ENCODE measurements at places on chromosomes 4 and X. TPM values are rescaled to one million over a fixed set of nuclear protein-coding genes. Genes with fewer than 3 reads are reported as not detected.

DNA sequence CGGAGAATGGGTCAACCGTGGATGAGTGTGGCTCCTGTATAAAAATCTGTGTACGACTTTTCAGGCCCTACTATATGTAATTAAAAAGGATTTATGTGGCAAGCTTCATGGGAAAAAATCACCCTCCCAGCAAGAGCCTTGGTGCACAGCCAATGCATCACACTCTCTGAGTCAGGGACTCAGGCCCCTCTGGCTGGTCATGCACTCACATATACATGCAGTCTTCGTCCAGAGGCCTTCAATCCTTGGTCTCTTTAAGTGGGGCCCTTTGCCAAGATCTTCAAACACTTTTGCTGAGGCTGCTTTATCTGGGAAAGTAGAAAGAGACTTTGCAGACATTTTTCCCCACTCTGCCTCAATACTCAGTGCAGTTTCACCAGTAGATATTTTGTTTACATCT is 311.4 kb upstream of the FSTL5 start:
- DNase-seq, result no peak

GRCh38 chr4:112923516-112923915 is 125.9 kb upstream of the ANK2 start:
- DNase-seq, result no peak

- no peak for DNase-seq
Observed at GRCh38 chr4:108355186-108355901, 186.6 kb upstream of the LEF1 start.

FANCB gene
- total RNA-seq, result 4.3 TPM

- DNase-seq, result no peak
Observed at GRCh38 chrX:114930227-114930626, 87.2 kb downstream of the IL13RA2 start.

ERVMER34-1 gene
- total RNA-seq, result not detected

GRCh38 chr4:84967243-84967690 is 777 bp upstream of the WDFY3 start:
- no peak for DNase-seq

SPANXN3 gene
- not detected for total RNA-seq

- DNase-seq, result no peak
Observed at GRCh38 chr4:100071506-100071905, 118.8 kb downstream of the DDIT4L start.

FGA gene
- total RNA-seq, result not detected

DNA sequence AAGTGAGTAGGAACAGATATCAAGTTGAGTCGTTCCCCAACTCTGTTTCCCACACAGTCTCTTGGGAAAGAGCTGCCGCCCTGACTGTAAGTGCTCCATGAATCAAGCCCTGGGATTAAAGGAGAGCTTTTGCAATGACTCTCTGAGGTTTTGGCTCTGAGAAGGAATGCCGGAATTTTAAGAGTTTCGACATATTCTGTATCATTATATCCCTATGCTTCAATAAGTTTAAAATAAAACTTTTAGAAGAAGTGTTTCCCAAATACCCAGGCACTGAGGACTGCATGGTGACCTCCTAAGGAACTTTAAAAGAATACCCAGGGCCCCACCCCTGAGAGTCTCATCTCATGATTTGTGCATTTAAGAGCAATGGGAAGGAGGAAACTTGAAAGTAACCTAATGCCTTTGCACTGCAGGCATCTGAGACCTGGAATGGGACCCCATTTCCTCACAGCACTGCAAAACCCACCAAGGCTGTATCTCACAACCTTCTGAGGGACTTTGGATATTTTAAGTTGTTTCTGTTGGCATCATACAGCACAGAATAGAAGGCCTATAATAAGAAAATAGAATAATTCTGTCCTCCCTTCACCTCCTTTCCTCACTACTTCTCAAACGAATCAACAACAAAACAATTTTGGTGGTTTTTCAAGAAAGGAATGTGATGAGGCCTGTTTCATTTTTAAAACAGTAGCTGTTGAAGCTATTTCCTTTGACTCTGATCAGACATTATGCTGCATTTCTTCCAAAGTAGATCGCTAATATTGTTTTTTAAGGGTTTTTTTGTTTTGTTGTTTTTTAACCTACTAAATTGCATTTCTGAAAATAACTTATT is 121.2 kb downstream of the GASK1B start:
- DNase-seq, result no peak

DNA sequence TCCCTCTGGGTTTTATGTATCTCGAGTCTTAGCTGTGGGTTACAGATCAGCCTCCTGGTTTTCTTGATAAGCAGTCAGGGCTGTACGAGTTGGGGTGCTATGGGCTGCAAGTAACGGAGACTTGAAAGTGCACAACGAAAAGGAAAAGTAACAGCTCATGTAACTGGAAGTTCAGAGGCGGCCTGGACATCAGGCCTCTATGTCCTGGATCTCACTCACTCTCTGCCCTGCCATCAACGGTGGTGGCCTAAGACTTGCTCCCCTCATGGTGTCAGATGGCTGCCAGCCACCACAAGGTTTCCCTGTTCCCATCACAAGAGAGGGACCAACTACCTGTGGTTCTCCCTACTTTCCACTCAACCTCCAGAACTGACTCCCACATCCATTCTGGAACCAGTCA is 4.8 kb downstream of the PPP2R2C start:
- no peak for DNase-seq

DNA sequence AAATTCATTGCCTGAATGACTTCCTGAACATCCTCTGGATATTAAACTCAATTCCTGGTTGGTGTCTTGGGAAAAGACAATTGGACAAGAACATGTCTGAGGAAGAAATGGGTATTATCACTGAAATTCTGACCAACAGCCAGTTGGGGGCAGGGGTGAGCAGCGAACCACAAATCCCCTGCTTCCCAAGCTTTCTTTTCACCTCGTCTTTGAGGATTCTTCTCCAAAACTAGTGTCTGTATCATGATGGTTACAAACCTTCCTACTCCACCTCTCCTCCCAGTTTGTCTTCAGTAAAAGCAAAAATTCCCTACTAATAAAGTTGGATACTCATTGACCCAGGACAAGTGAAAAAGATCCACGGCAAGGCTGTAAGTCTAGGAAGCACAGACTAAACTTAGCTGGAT is 48.3 kb upstream of the WDR1 start:
- no peak for DNase-seq

DNA sequence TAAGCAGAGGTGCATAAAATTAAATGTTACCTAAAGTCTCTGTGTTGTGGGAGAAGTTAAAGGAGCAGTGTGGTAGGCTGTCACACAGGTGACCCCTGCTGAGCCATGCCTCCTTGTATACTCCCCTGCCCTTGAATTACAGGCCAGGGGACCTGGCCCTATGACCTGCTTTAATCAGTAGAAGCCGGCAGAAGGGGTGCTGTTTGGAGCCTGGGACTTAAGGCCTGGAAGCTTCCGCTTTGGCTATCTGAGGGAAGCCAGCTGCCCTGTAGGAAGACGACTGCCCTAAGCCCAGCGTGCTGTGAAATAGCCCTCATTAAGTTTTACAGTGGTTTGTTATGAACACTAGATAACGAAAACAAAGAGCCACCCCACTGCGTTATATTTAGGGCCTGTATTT is 34.1 kb downstream of the SPINK2 start:
- DNase-seq, result no peak

GRCh38 chr4:28449085-28449484 is 1588.4 kb downstream of the STIM2 start:
- no peak for DNase-seq

GRCh38 chr4:150425161-150425560 is 156.8 kb upstream of the MAB21L2 start:
- no peak for DNase-seq

DNA sequence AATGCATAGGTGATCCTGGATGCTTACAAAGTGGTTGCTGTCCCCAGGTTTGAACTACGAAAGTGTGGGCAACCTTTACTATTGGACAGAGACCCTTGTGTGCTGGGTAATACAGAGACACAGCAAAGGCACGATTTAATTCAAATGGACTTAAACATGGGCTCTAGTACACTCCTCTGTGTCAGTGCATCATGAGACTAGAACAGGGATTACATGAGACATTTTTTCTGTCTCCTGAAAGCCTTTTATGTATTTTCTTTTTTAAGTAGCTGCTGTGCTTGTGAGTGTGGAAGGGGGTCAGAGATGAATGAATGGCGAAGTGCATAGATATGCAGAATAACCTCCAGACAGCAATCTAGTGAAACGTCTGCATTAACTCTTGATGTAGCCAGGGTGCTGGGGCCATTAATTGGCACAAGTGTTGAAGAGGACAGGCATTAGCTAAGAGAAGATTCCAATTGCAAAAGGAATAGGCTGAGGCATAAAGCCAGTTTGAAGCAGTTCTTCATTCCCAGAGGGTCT is 218.4 kb downstream of the STIM2 start:
- DNase-seq, result no peak

DMP1 gene
- total RNA-seq, result not detected

ZAR1 gene
- total RNA-seq, result not detected

GRCh38 chr4:139668658-139669201 is 3.1 kb downstream of the MGST2 start:
- DNase-seq, result no peak

DNA sequence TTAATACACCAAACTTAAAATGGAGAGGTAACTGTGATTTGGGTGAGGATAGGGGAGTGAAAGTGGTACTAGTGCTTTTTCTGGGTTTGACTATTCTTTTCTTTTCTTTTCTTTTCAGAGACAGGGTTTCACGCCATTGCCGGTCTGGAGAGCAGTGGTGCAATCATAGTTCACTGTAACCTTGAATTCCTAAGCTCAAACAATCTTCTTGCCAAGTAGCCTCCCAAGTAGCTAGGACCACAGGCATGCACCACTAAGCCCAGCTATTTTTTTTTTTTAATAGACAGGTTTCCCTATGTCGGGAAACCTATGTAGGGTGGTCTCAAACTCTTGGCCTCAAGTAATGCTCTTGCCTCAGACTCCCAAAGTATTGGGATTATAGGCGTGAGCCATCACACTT is 3.0 kb upstream of the ARMCX4 start:
- no peak for DNase-seq

DNA sequence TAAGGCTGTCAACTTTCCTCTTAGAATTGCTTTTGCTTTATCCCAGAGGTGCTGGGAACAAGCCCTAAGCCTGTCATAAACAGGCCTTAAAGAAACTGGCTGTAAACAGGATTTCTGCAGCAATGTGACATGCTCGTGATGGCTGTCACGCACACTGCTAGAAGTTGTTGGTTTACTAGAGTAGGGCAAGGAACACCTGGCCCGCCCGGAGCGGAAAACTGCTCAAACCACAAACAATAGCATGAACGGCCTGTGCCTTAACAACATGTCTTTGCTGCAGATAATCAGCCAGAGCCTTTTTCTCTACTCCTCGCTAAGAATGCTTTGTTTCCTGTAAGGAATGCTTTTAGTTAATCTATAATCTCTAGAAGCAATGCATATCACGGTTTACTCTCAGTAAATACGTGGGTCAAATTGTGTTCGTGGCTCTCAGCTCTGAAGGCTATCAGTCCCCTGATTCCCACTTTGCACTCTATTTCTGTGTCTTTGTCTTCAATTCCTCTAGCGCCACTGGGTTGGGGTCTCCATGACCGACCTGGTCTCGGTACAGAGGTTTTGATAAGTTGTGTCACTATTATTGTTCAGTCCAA is 318.3 kb downstream of the GLUD2 start:
- DNase-seq, result peak; percentile 48

PHOX2B gene
- total RNA-seq, result not detected

- no peak for DNase-seq
Observed at GRCh38 chr4:3215256-3215655, 33.7 kb upstream of the MSANTD1 start.

TLR10 gene
- not detected for total RNA-seq

GRCh38 chr4:137968956-137969678 is 273.0 kb downstream of the SLC7A11 start:
- DNase-seq, result no peak

FAM47C gene
- not detected for total RNA-seq

SLC38A5 gene
- not detected for total RNA-seq

DNA sequence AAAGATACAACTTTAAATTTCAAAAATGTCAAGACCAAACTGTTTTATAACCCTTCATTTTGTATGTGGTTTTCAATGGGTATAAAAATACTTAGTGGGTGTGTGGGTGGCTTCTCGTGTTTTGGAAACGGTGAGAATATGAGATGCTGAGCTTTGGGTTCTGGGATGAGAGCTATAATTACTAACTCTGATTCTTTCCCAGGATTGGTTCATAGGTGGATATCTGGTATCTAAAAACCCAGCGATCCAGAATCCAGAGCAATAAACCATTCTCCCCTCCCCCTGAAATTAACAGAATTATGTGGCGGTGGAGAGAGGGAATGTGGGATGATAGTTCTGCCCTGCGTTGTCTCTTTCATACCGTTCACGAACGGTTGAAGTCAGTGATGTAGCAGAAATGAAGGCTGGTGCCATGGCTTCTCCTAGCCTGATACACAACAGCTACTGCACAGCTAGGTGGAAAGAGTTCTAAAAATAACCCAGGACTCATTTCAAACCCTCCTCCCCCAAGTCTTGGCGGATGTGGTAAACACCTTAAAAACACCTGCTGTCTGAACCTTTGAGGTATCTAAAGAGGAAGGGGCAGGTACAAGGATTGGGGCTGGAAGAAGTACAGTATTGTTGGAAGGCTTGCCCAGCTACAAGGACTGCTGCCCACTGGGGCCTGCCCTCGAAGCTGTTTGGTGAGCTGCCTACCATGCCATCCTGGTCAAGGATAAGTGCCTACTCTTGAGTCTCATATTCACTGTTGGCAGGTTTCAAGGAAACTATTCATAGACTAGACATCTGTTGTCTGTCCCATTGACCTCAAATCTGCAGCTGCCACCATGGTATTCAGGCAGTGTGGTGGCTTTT is 44.5 kb downstream of the SEPTIN11 start:
- no peak for DNase-seq

NELFA gene
- 34.3 TPM for total RNA-seq

CCSER1 gene
- total RNA-seq, result 2.3 TPM

- no peak for DNase-seq
Observed at GRCh38 chr4:27638163-27638915, 777.7 kb downstream of the STIM2 start.

HTN1 gene
- not detected for total RNA-seq

GPR119 gene
- not detected for total RNA-seq

TENT5D gene
- not detected for total RNA-seq

DNA sequence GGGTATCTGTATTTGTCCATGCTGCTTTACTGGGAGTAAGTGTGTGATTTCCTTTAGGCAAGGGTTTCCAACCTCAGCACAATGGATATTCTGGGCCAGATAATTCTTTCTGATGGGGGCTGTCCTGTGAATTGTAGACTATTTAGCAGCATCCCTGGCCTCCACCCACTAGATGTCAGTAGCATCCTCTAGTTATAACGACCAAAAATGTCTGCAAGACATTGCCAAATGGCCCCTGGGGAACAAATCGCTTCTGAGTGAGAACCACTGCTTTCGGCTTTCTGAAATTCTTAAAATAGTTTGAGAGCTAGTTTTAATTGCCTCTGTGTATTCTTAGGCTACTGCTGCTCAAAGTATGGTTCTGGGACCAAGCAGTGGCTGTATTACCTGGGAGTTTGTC is 81.2 kb upstream of the GPM6B start:
- DNase-seq, result no peak

- no peak for DNase-seq
Observed at GRCh38 chr4:3044870-3045819, 29.2 kb downstream of the HTT-AS start.

GRCh38 chr4:145979160-145979559 is 40.5 kb upstream of the ZNF827 start:
- no peak for DNase-seq

- peak; percentile 89 for DNase-seq
Observed at GRCh38 chr4:152485726-152486276, 50.1 kb downstream of the FBXW7 start.

GRCh38 chr4:3711183-3712111 is 54.7 kb upstream of the ADRA2C start:
- DNase-seq, result no peak

MTNR1A gene
- not detected for total RNA-seq

- DNase-seq, result peak; percentile 23
Observed at GRCh38 chr4:150229520-150229919, 151.3 kb downstream of the DCLK2 start.

GRCh38 chrX:148271263-148271662 is 229.2 kb upstream of the AFF2 start:
- no peak for DNase-seq

Data from Caki2 (cell line).